Liver (tissue), 10 donors: ENCODE measurements at places on chromosomes 6 and 20. TPM values are rescaled to one million over a fixed set of nuclear protein-coding genes. Genes with fewer than 3 reads are reported as not detected.

CRYBG1 gene
- 4.5 TPM for total RNA-seq

DNA sequence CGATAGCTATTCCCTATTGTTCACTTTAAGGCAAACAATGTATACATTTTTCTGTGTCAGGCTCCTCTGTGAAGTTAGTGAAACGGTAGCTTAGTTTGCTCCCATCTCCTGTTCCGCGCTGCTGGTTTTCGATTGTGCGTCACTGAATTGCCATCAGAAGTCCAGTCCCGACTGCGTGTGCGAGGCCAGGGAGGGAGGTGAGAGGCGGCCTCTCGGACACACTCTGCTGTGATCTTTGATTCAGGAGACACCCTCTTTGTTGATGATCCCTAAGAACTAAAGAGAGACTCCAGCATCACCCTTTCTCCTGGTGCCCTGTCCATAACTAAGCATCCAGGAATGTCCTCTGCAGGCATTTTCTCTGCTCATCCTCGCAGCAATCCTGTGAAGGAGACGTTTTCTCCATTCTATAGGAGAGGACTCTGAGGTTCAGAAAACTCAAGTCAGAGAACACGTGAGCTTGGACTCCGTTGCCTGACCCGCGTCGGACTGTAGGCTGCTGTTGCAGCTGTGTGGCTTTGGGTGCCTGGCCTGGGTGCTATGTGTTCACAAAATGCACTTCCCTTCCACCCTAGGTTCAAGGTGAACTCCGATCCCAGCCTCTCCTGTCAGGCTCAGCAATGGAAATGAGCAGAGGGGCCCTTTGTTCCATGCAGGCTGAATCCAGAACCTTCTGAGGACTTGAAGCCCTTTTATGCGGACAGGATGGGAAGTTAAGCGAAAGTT, 24.1 kb upstream of the UNC93A start:
- DNase-seq, result no peak

CD40 gene
- total RNA-seq, result 6.4 TPM

SYTL3 gene
- total RNA-seq, result 0.28 TPM

C20orf202 gene
- 0.14 TPM for total RNA-seq

DNA sequence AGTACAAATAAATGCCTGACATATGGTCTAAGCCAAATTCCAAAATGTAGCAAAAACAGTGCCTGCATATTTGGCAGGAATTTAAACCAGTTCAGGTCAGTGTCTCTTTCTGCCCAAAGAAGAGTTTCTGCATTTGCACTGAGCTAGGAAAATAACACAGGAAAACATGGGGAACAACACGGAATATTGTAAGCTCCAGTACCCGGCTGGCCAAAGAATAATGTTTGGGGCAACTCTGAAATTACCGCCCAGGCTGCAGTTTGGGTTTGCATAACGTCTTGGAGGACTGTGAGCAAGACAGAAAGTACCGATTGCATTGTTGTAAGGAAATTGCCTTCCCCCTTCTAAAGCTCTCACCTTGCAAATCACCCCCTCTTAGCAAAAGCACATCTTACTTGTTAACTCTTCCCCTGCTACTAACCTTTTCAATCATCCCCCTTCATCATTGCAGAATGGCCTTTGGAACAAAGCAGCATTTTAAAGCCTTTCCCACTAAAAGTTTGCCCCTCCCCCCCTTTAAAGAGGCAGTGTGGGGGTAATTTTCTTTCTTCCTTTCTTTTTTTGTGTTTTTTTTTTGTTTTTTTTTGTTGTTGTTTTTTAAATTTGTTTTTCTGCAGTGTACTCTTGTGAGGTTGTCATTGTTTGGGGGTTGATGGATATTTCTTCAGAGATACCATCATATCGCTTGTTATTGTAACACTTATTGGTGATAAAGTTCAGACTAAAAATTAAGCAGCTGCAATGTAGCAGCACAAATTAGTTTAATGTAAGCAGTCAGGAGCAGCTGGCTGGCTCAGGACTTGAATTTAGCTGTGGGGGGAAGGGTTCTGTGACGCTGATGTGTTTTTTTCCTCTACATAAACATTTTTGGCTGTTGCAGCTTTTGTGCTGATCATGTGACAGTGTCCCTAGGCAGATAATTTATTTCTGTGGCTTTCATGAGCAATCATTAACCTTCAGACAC, 100.0 kb upstream of the CITED2 start:
- no peak for DNase-seq

DNA sequence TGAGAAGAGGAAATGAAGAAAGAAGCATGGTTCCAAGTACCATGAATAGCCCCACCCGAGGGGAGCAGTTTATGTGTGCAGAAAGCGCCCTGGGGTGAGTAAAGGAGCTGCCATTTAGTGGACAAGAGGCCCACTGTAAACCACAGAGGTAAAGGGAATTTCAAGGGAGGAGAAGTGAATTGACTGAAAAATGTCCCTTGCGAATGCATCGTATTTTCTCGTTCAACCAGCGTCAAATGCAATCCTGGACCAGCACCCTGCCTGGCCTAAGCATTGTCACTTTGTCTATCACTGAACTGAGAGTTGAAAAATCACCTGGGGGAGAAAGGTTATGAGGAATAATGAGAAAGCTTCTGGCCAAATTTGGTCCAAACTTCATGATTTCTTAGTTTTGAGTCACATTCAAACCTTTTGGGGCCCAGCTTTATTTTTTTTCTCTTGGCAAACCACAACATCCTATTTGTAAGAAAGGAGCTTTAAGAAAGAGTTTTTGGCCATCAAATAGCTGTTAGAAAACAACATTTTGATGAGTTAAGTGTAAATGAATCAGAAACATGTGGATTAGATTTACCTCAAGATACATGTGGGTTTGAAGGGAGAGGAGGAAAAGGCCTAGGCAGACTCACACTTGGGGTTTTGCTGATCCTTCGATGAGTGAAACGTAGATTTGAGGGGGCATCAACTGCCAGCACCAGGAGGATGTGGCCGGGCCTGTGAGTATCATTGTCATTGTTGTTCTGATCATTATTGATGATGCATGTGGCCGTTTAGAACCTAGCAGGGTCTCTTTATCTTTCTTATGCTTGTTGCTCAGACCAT, 214.0 kb downstream of the CLIC5 start:
- DNase-seq, result no peak

- DNase-seq, result no peak
These were observed 559 bp upstream of the EYA4 start for GRCh38 chr6:133240511-133241085.

GRCh38 chr6:168090706-168091105, 11.7 kb upstream of the FRMD1 start:
- no peak for DNase-seq

FKBP1C gene
- 0.08 TPM for total RNA-seq

DNA sequence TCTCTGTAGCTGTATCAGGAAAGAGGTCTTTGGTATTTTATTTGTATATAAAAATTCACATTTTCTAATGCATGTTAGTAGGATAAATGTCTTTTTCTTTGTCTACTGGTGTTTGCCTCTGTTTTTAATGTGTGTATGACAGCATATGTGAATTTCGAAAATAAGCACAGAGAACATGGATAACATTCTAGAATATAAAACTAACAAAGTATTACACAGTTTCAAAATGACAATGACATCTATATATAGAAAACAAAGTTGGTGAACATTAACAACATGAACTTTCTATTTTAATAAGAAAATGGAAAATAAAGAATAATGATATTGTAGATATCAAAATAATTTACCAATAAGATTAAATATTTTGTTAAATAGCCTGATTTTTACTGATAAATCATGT, 608.0 kb downstream of the COL12A1 start:
- no peak for DNase-seq

GRCh38 chr20:54980103-54980960, 504.9 kb downstream of the DOK5 start:
- no peak for DNase-seq

DNA sequence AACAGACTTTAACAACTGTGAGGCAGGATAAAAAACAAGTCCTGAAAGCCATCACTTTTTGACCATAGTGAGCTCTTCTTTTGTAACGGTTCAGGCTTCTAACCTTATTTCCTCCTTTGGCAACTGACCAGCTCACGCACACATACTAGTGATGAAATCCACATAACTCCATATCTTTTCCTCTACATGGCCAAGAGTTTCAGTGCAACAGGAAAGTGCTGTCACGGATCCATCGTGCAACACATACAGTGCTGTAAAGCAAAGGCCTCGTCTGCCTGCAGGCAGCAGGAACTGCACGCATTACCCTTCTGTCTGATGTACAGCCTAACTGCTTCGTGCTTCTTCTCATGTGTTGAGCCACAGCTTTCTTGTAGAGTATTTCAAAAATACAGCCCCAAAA, 108.5 kb downstream of the EPM2A start:
- DNase-seq, result no peak

DNA sequence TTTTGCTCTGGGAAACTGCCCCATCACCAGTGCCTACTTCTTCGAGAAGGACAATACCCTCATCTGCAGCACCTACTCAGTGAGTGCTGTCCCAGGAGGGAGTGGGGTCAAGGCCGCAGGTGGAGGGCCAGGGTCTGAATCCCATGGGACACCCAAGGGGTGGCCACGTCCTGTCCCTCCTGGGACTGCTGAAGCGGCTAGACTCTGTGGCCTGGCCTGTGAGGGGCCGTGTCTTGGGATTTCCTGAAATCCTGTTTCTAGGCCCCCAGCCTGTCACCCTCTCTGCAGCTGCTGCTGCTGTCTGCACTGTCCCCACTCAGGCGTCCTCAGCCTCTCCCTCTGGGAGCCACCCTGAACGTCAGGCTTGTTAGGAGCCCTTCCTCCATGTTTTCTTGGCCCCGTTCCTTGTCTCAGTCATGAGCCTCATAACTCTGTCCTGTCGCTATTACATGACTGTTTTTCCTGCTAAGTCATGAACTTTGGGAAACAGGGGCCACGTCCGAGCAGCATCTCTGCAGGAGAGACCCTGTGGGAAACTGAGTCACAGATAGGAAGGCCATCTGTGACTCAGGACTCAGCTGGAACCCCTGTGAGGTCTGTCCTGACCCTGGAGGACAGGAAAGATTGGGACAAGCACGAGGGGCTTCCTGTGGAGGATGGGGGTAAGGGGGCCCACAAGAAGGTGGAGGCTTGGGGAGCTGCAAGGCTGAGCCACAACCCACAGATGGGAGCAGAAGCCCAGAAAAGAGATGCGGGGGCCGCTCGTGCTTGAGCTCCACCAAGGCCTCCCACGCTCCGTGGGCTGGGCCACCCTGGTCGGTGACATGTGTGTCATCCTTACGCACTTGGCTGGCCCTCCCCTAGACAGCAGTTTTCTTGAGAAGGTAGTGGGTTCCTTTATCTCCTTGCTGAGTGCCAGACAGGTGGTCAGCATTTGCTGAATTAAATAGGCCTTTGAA, 49.9 kb downstream of the EFCAB8 start:
- no peak for DNase-seq

DNA sequence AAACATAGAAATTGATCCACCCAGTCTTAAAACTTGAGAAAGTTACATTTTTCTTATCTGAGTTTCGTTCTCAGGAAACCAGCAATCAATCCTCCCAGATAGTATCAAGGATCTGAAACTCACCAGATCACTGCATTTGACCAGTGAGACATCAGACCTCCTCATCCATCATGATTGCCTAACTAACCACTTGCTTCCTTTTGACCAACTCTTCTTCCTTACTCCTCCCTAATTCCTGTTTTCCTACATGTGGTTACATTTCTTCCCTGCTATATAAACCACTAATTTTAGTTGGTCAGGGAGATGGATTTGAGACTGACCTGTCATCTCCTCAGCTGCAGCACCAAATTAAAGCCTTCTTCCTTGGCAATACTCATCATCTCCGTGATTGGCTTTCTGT, 357.1 kb upstream of the POU3F2 start:
- DNase-seq, result no peak

- no peak for DNase-seq
These were observed at the start of gene EYS for GRCh38 chr6:65707126-65707826. EYS (minus strand) TSS chr6:65707226; CDS start chr6:65495410, 211,816 bp downstream.

GRCh38 chr6:33217246-33217645, 8.9 kb downstream of the RING1 start:
- DNase-seq, result no peak
